Stimulated activated CD8-positive, alpha-beta memory T cell treated with anti-CD3 and anti-CD28 coated beads, Interleukin-7, amount 100 ng/mL, for 1 hour (primary cell): ENCODE measurements at places on chromosomes 16 and 17.

DNA sequence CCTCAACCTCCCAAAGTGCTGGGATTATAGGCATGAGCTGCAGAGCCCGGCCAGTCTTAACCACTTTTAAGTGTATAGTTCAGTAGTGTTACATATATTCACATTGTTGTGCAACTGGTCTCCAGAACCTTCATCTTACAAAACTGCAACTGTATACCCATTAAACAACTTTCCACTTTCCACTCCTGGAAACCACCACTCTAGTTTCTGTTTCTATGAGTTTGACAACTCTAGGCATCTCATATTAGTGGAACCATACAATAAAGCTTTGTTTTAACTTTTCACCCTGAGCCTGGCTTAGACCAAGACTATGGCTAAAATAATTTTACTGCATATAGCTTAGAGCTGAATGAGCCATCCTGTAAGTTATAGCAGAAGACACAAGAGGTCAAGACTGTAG, 108.0 kb upstream of the GOT2 start:
- DNase-seq = no peak

DNA sequence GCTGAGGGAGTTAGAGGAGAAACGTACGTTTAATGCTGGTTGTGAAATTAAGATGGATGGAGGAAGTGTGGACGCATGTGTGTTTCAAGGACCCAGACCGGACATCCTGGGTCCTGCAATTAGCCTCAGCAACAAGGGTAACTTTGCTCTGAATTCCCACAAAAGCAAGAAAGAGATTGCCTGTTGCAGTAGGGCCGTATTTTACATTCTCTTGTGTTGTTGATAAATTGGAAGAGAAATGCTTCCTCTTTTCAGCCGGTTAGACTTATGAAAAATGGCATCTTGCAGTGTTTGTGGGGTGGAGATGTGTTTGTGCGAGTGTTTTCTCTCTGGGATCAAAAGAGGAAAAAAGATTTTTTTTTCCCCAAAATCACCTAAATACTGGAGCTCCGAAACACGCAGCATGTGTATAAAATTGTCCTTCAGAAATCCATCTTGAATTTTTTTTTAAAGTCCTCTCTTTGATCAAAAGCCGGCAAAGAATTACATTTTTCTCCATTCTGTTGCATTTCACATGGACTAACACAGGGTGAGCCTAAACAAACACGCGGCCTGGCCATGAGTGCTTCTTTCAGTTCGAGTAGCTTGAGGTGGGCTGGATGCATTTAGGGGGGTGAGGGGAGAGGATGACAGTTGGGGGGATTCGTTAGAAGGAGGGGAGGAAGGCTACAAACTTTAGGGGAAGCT, 251.6 kb downstream of the C16orf95 start:
- DNase-seq = no peak

GRCh38 chr17:42683407-42684034, 1.2 kb downstream of the CNTNAP1 start:
- DNase-seq = no peak

DNA sequence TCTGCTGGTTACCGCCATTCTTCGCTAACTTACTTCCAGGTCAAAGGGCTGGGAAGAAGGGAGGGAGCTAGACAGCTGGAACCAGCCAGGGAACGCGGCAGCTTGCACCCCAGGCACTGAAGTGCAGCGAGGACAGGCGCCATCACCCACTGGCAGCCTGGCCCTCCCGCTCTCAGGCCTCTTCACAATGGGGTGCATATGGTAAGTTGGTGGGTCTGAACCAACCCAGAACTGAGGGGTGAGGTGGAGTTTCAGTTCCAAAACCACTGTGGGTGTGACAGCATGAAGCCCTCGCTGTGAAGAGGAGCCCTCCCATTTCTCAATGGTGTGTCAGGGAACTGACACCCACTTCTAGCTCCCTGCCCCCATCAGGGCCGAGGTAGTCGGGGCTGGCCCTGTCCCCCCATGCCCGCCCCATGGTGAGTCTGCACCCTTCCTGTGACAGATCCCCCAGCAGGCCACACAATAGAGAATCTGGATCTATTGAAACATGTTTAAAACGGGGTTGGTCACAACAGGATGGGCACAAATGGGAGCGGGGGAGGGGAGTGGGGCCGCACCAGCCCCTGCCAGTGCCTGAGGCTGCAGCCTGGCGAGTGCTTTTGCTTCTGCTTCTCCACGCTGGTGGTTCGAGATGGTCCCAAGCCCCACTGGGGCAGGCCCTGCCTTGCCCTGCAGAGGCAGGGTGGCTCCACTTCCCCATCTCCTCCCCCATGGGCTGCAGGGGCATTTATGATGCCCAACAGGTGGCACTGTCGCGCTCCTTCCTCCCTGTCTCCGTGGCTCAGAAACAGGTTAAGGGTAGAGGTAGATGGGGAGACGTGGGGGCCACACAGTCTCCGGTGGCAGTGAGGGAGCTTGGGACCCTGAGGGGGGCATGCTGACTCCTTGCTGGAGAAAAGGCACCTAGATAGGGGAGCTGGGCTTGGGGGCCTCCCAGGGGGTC, 2.3 kb downstream of the LIMD2 start:
- peak; percentile 70 for DNase-seq
